Activated CD8-positive, alpha-beta memory T cell treated with anti-CD3 and anti-CD28 coated beads for 1 hour (primary cell): ENCODE measurements at places on chromosomes 2 and 18.

GRCh38 chr2:48250943-48251342, 279.0 kb upstream of the STON1 start:
- DNase-seq, result no peak

DNA sequence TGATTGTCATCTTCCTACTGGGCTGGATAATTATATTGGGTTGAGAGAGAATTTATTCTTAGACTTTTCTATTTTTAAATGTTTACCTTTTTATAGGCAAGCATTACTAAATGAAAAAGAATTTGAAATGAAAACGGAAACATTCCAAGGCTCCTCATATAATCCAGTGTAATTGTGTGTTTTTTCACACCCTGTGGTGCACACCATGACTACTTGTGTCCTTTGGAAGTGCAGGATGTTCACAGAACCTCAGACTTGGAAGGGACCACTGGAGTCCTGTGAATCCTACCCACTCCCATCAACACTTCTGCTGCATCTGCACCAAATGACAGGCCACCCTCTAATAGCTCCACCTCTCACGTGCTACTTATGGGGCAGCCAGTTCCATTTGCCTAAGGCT, 48.0 kb downstream of the NAT8 start:
- no peak for DNase-seq

- DNase-seq, result no peak
Measured at GRCh38 chr2:180124273-180125139, 117.4 kb upstream of the CWC22 start.

DNA sequence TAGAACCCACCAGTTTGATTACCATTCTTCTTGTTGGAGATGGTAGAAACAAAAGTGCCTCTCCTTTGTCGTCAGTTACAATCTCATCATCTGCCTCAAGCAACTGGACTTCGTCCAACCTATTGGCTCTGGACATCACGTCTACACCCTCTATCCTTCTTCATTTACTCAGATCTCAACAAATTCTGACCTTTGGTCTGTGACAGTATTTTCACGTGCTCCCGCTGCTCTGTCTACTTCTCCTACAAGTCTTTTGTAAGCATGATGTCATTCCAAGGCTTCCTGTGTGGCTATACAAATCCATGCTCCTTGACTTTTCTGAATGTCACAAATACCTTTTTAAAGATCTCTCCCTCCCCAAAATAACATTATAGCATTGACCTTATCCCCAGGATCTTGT, 43.0 kb upstream of the PID1 start:
- DNase-seq, result no peak

DNA sequence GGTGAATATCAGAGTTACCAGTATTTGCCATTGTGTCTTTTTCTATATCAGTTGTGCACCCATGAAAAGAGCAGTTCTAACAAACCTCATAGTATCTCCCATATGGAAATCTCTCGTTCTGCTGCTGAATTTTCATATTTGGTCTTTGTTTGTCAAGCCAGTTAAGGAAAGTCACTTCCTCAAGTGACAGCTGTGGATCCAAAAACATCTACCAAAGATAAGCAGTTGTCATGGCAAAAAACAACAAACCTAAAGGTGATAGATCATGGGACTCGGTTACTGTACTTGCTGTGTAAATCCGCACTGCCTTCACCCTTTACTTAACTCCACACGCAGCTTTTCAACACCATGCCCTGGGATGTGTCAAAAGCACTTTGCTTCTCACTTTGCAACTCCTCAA, 17.3 kb downstream of the BMP10 start:
- DNase-seq, result no peak

DNA sequence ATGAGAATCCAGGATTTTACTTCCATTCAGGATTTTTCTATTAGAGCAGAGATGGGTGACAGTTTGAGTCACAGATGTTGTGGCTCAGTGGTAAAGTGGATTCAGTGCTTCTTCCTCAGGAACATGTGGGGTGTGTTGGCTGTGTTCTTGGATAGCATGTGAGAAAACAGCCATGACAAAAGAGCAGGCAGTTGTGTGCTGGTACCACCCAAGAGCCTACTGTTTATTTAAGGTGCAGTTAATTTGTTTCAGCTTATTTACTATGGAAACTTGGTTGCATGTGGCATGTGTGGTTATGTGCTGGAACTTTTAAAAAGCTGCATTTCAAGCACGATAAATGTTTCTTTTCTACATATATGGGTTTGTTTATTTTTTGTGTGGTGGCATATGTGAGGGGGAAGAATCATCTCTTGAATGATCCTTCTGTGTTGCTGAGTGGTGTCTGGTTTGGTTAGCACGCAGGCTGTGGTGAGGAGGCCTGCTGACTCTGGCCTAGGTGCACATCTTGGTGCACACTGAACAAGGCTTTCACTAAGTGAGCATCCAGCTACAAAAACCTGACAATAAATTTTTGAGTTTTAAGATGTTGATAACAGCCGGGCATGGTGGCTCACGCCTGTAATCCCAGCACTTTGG, 67.3 kb downstream of the SPTBN1 start:
- DNase-seq, result no peak

DNA sequence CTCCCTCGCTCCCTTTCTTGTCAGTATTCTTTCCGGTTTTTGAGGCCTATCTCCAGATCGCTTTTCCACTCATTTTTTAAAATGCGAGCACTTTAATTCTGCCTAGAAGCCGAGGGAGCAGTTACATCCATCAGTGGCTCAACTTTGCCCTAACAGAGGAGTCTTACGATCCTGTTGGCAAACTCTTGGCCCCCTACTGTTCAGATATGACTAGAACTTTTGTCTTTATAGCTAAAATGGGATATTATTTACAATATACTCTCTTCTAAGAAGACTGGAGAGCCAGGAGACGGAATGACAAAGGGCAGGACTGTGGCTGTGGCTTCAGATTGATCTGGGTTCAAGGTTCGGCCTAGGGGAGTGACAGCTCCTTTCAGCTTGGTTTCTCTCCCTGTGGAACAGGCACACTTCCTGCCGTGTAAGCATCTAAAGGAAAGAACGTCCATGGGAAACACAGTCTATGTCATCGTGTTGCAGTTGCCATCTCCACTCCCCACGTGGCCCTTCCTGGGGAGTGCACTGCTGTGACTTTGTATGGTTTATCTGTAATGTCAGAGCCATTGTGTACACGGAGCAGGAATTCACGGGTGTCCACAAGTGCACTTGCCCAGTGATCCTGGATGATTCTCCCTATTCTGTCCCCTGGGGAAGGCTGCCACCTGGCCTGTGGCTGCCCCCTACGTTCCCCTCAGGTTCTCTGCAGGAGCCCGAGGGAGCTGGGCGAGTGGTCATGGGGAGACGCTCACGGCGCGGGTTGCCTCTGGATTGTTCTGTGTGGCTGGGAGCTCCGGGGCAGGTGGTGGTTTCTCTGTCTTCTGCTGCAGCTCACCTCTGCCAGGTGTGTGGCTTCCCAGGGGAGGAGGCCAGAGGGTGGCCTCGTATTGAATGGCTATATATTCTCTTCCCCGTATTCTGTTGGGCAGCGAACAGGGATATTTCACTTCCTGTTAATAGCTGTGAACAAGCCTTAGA, 222.0 kb downstream of the LDLRAD4 start:
- DNase-seq, result no peak

DNA sequence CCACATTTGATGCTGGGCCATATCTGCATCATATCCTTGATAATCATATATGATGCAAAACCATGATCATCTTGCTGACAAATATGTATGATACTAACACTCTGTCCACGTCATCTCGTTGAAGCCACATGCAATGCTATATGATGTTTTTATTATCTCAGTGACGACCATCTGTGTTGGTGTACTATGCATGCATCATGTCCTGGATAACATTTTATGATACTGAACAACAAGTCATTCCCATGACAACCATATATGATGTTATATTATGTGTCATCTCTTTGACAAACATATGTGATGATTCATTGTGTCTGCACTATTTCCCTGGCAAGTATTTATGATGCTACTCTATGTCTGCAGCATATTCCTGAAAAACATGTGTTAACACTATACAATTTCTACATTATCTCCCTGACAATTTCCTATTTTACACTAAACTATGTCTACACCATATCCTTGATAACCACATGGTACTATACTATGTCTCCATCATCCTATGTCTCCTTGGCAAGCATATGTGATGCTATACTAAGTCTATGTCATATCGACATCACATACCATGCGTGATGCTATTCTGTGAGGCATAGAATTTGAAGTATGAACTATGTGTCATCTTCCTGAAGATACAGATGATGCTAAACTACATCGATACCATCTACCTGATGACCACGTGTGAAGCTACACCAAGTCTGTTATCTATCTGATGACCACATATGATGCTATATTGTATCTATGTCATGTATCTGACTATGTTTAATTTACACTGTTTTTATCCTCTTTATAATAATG, 37.0 kb downstream of the DAW1 start:
- DNase-seq, result no peak

- DNase-seq, result no peak
Measured at GRCh38 chr2:16037808-16038457, 97.6 kb downstream of the MYCN start.

- DNase-seq, result no peak
Measured at GRCh38 chr2:182581196-182581935, 134.7 kb upstream of the DNAJC10 start.

DNA sequence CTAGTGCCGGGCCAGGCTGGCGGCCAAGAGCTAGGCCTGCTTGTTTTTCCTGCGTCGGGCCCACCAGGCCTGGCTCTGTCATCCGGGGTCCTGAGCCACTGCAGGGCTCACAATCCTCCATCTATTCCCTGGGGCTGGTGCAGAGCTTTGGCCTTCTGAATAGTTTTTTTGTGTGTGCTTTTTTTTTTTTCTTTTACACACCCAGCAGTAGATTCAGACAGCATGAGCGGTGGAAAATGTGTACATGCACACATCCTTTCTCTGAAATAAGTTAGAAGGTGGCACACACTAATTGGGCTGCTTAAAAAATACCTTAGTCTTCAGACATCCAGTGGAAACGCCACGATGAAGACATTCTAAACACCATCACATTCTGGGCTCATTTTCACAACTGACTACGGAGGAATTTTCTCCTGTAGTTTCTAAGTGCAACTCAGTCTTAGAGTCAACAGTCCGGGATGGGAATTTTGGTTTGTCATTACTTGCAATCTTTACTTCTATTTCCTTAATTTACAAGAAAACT, 6.1 kb downstream of the ZFP36L2 start:
- no peak for DNase-seq

- DNase-seq, result no peak
Measured at GRCh38 chr2:166351319-166351718, 24.4 kb downstream of the SCN9A start.

GRCh38 chr2:156300337-156300736, 32.2 kb downstream of the NR4A2 start:
- DNase-seq, result no peak

DNA sequence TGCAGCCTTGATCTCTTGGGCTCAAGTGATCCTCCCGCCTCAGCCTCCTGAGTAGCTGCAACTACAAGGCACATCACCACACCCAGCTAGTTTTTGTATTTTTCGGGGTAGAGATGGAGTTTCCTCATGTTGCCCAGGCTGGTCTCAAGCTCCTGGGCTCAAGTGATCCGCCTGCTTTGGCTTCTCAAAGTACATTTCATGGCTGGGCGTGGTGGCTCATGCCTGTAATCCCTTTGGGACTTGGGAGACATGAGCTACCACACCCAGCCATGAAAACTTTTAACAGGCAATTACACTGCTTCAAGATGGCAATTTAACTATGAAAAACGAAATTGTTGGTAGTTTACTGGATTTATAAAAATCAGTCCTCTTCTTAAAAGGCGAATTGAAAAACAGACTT, 69.7 kb downstream of the MEP1B start:
- DNase-seq, result no peak

DNA sequence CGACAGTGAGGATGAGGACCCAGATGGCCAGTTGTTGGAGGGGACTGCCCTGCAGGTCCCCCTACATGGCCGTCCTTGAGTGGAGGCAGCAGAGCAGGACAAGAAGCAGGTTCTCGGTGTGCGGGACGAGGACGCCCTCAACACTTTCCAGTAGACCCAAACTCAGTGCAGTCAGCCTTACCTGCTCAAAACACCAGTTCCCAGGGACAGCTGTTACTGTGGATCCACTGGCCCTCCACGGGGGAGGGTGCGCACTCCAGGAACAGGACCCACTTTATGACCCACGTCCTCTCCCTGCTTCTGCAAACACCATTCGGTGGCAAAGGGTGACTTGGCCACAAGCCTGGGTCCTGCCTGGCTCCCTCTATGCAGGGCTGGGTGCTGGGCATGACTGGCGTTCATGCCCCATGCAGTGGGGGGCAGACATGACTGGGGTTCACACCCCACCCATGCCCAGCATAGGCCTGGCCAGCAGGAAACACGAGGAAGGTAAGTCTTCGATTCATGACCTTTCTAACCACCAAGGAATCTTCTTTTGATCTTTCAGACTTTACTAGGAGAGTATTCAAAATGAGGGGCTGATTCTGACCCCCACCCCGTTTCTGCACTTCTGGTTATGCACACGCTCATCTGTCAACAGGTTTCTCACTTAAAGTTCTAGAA, 233.7 kb downstream of the HDAC4 start:
- no peak for DNase-seq

- DNase-seq, result no peak
Measured at GRCh38 chr2:121197369-121198091, 87.5 kb downstream of the TFCP2L1 start.

DNA sequence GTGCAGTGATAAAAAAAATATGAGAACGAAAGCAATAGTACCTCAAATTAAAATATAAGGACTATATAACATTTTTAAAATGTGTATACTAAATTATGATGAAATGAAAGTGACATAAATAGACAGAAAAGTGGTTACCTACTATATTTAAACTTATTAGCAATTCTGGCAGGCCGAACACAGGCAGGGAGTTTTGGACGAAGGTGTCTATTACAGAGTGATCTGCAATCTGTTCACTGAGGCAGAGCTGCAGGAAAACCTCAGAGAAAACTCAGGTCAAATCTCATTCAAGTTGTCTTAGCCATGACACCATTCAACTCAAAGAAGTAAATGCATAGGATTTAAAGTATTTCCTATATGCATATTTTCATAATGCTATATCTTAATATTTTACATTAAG, 274.8 kb upstream of the GULP1 start:
- no peak for DNase-seq

- no peak for DNase-seq
Measured at GRCh38 chr2:134027980-134028379, 225.9 kb upstream of the MGAT5 start.

GRCh38 chr18:79509536-79509930, 113.8 kb downstream of the NFATC1 start:
- no peak for DNase-seq

DNA sequence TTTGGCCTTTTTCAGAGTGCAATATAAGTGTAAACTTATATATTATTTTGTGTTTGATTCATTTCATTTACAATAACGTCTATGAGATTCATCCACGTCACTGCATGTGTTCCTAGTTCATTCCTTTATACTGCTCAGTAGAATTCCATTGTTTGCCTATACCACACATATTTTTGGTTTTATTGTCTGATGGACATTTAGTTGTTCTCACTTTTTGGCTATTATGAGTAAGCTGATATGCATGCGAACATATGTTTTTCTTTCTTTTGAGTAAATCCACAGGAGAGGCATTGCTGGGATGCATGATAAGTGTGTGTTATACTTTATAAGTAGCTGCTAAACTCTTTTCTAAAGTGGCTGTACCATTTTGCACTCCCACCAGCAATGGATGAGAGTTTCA, 314.8 kb upstream of the HS6ST1 start:
- DNase-seq, result no peak
